NCI-H345 (cell line): ENCODE measurements at places on chromosomes 7 and 10.

- DNase-seq: no peak
Observed at GRCh38 chr10:77673101-77673500, 35.5 kb upstream of the KCNMA1 start.

DNA sequence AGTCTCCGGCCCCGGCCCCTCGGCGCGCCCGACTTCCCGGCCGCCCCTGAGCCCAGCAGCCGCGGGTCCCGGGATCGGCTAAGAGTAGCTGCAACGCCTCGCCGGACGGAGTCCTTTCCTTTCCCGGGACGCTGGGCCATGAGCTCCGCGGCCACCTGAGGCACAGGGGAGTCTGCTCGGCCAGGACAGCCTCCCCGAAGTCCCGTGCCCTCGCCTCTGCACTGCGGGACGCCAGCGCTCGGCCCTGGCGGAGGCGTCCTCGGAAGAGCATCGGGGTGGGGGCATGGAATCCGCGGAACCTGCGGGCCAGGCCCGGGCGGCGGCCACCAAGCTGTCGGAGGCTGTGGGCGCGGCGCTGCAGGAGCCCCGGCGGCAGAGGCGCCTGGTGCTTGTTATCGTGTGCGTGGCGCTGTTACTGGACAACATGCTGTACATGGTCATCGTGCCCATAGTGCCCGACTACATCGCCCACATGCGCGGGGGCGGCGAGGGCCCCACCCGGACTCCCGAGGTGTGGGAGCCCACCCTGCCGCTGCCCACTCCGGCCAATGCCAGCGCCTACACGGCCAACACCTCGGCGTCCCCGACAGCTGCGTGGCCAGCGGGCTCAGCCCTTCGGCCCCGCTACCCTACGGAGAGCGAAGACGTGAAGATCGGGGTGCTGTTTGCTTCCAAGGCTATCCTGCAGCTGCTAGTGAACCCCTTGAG lies 502 bp downstream of the SLC18A3 start:
- DNase-seq: no peak

GRCh38 chr7:3013975-3014792 lies 29.5 kb downstream of the CARD11 start:
- DNase-seq: no peak

GRCh38 chr10:116554628-116555027 lies 8.9 kb downstream of the PNLIP start:
- no peak for DNase-seq

- DNase-seq: no peak
Observed at GRCh38 chr10:11539191-11539868, 72.1 kb downstream of the USP6NL start.

DNA sequence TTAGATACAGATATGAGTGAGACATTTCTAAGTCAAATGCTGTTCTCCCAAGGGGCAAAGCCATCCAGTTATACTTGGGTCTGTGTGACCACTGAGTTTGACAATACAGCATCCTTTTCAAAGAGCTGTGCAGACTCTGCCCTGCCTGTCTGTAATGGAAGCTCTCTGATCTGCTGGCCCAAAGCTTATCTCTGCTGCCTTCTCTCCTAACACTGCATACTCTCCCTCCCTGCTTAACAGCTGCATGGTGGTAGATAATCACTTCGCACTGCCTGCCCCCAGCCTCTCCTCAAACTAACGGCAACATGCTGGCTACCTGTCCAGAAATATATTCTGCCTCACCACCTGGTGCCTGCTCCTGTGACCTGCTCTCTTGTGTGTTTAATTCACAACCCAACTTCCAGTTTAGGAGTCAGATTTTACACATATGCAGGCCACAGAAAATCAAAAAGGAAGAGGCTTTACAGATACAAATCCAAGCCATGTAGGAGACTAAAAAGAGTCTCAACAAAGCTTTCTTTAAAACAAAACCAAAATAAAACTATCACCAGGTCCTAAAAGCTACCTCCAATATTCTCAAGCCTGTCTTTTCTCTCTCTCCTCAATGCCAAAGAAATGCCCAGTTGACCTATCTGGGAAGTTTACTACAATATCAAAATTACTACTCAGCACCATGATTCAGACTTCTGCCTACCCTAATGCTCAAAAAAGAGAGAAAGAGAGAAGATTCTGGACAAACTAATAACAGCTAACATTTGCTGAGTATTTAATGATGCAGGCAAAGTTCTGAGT lies 145.6 kb downstream of the RELN start:
- DNase-seq: no peak
